Esophagus squamous epithelium (tissue), 5 donors: ENCODE measurements at places on chromosomes 1 and 21. TPM values are rescaled to one million over a fixed set of nuclear protein-coding genes. Genes with fewer than 3 reads are reported as not detected.

The ZFP69 gene
- 3.6 TPM for total RNA-seq

The MFN2 gene
- total RNA-seq, result 64.4 TPM

The HEYL gene
- 0.59 TPM for total RNA-seq

DNA sequence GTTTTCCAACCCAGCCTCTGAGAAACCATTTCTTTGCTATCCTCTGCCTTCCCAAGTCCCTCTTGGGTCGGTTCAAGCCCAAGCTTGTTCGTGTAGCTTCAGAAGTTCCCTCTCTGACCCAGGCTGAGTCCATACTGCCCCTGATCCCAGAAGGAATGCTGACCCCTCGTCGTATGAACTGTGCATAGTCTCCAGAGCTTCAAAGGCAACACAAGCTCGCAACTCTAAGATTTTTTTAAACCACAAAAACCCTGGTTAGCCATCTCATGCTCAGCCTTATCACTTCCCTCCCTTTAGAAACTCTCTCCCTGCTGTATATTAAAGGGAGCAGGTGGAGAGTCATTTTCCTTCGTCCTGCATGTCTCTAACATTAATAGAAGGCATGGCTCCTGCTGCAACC is 23.8 kb downstream of the EIF2D start:
- DNase-seq, result no peak

DNA sequence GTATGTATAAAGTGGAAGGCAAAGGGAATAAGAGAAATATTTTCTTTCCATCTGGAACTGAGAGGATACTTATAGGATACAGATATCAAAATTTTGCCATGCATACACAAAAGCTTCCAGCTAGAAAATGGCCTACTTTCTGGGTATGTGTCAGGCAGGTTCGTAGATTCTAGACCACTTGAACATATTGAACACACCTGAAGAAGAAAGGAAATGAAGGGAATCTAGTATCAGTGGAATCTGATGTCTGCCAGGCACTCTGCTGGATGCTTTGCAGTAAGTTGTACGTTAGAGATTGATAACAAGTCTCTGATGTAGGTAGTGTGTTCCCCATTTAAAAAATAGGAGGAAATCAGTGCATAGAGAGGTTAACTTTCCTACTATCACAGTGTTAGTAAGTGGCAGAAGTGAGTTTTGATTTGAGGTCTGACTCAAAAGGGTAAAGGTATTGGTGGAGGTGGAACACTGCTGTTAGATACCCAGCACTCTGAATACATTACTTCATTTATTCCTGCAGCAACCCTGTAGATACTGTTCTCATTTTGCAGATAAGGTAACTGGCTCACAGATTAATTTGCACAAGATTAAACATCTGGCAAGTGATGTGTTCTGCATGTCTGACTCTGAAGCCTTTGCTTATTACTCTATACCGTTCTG is 3.0 kb downstream of the CAMSAP2 start:
- no peak for DNase-seq

GRCh38 chr1:99139876-99140275 is 124.4 kb upstream of the PLPPR4 start:
- no peak for DNase-seq

- no peak for DNase-seq
Measured at GRCh38 chr1:227728892-227729143, 6.3 kb downstream of the JMJD4 start.

DNA sequence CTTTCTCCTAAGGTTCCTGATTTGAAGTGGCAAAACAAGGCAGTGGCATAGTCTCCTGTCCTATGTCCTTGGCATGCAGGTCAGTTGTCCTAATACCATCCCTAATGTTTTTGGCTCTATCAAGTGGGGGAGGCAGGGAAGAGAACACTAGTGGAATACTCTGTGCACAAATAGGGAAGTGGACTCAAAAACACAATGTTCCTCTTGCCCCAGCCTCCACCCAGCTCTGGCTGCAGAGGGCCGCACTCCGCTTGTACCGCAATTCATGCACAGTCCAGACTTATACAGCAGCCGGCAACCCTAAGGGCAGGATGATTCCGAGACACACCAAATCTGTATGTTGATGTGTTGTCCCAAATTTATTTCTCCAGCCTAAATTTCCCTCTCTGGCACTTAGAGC is 14.5 kb downstream of the PLEKHO1 start:
- no peak for DNase-seq

GRCh38 chr1:156670359-156670758 is 6.8 kb downstream of the NES start:
- no peak for DNase-seq

DNA sequence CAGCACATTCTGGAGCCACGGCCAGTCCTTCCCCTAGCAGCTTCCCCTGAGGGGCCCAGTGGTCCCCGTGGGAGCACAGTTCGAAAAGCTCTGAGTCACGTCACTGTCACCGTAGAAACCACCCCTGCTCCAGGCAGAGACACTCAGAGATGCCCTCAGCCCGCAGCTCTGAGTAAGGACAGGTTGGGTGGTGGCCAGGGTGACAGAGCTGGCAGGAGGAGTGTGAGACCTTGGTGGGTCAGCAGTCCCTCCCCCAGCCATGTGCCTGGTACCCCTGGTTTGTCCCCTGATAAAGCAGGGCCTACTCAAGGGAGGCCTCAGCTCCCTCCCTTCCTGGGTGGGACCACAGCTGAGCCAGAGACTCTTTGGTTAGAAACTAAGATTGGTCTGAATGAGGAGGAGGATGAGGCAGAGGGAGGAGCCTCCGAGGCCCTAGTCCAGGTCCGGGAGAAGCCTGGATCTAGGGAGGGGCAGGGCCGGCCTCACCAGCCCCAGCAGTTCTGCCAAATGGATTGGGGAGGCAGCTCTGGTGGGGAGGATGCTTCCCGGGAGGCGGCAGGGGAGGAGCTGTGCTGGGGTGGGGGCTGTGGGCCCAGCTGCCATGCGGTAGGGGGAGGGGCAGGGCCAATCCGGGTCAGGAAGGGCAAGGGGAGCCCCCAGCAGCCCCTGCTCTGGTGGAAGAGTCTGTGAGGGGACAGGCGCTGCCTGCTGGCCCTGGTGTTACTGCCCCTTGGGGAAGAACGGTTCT is 55.2 kb downstream of the SLC9A1 start:
- no peak for DNase-seq

- no peak for DNase-seq
Measured at GRCh38 chr21:30248844-30249243, 32.9 kb upstream of the CLDN8 start.

GRCh38 chr1:205210756-205211168 is 740 bp downstream of the DSTYK start:
- no peak for DNase-seq

DNA sequence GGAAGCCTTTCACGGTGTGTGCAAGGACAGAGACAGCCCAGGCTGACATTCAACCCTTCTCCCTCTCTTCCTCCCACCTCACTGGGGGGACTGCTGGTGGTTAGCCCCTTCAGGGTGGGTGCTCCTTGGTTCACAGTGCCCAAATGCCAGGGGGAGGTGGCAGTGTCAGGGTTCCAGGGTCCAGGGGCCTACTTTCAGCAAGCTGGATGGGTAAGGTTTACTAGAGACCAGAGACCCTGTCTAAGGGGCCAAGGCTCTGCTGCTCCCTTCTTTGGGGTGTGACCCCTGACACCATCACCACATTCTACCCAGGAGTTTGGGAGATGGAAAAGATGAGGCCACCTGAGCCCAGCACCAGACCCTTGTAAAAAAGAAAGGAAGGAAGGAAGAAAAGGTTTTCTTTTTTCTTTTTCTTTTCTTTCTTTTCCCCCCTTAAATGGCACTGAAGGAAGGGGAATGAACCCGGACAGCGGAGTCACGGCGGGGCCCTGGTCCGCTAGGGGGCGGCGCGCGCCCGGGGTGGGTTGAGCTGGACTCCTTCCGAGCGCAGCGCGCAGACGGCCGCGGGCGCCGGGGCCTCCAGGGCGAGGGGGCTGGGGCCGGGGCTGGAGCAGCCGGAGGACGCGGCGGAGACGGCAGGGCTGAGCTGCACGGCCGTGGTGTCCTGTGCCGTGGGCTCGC is 18.8 kb downstream of the KNCN start:
- no peak for DNase-seq

GRCh38 chr1:2428490-2428889 is 16.1 kb upstream of the PEX10 start:
- no peak for DNase-seq

- no peak for DNase-seq
Measured at GRCh38 chr1:112628516-112628915, 8.9 kb downstream of the CAPZA1 start.
